Mammary epithelial cell (primary cell): ENCODE measurements at places on chromosomes 7 and 10.

DNA sequence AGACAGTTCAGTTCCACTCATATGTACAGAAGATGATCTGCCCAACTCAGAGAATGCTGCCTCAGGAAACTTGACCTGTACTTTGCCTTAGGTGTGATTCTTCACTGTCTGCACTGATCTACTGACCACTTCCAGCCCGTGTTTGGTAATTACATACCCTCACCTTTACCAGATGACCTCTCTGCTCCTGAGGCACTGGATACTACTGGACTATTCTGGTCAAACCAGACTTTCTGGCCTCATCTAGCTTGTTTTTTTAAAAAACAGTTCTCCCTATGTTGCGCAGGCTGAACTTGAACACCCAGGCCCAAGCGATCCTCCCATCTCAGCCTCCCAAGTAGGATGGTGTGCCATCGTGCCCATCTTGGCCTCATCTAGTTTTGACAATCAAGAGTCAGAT, 26.2 kb downstream of the IDE start:
- DNase-seq: no peak

GRCh38 chr7:1123715-1124114, 35.8 kb downstream of the GPER1 start:
- no peak for DNase-seq

DNA sequence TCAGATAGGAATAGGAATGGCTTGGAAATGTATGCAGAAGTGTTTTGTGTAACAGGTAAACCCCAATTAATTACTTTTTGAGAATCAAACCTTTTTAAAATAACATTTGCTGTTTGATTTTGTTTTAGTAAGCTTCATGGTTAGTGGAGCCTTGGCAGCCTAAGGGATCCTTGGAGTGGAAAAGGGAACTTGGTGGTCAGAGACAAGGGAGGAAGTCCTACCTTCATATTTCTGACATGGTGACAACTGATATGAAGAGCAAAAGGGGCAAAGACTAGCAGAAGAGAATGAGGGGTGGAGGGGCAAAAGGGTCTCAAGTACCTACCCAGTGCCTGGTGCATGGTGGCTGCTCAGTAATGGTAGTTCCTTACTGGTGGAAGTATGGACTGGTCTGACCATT, 32.3 kb downstream of the AHCYL2 start:
- DNase-seq: no peak

DNA sequence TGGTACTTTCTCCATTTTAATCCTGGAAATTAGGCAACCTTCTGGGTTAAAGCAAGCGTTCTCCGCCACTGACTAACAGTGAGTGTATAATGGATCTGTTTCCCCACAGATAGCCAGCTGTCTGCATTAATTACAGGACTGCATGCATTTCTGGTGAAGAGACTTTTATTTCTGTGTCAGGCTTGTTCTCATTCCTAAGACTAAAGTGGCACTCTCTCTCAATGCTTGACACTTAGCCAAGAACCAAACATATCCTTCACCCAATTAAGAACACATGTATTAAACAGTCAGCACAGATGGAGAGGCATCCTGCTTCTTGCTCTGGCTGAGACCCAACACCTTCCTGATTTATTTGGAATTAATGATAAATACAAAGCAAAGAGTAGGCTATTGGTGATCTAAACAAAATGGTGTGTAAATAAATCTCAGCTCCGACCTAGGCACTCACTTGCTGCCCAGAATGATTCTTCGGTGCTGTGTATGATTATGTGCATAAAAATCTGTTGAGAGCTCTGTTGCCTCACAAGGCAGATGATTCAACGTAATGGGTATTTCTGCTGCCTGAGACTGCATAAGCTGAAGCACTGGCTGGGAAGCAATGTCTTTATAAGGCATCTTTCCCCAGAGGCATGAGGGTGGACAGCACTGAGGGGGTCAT, 16.8 kb downstream of the CALU start:
- no peak for DNase-seq

- no peak for DNase-seq
These were observed 32.6 kb downstream of the IKZF1 start for GRCh38 chr7:50336894-50337703.
